ENCODE measurements at places on chromosomes 3 and 15. TPM values are rescaled to one million over a fixed set of nuclear protein-coding genes. Genes with fewer than 3 reads are reported as not detected.

CLRN1 gene
- not detected for polyA plus RNA-seq

SORD gene
- polyA plus RNA-seq, result 20.1 TPM

FSTL1 gene
- polyA plus RNA-seq, result 1.3 TPM

RHOV gene
- not detected for polyA plus RNA-seq

GOLGA8M gene
- not detected for polyA plus RNA-seq

LRTM1 gene
- not detected for polyA plus RNA-seq

AGBL1 gene
- polyA plus RNA-seq, result not detected

NR1I2 gene
- 0.65 TPM for polyA plus RNA-seq

LHFPL4 gene
- 0.06 TPM for polyA plus RNA-seq

SEMA3F gene
- not detected for polyA plus RNA-seq

IQCF5 gene
- not detected for polyA plus RNA-seq

CLCN2 gene
- 1.4 TPM for polyA plus RNA-seq

Data from naive B cell (primary cell).